ENCODE measurements at places on chromosomes 16 and 17.

GRCh38 chr17:79112471-79112870 is 37.8 kb downstream of the ENGASE start:
- DNase-seq = no peak

DNA sequence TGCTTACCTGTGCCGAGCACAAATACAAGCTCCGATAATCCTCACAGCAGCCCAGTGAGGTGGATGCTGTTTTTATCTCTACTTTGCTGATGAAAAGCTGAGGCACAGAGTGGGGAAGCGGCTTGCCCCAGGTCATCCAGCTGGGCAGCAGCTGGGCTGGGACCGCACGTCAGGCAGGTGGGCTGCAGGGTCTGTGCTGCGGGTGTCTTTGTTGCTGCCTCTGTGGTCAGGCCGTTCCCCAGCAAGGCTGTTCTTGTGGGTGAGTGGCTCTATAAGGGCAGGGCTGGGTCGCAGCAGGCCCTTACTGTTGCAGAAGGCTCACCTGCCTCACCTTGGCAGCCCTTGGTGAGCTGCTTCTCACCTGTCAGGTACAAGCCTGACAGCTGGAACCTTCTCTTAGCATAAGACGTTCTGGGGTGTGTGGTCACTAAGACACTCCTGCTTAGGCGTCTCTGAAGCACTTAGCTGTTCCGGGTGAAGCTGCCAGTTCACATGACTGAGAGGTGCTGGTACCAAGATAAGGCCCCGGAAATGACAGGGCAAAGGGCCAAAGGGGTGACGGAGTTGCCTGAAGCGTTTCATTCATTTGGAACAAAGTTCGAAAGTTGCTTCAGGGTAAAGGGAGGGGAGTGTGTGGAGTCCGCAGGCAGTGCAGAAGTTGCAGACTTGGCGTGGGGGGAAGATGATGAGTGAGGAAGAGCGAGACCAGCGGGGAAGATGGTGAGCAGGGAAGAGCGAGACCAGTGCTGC is 17.4 kb downstream of the IRF8 start:
- DNase-seq = no peak

GRCh38 chr17:74379495-74380085 is 12.3 kb downstream of the GPR142 start:
- peak; percentile 93 for DNase-seq

DNA sequence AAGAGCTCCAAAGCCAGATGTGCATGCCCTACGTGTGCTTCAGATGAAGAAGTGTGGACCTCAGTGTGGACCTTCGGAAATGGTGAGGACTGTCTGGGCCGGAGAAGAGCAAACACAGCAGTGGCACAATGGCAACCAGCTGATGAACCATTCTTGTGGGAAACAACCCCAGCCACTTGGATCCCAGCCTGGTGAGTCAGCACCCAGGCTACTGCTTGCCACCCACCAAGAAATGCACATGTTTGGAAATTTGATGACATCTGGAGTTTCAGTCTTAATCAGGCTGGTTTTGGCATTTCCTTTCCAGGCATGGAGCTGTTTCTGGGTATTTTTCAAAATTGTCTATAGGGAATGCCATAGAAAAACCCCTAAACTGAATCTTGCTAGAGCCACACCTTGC is 42.7 kb downstream of the DYNLRB2 start:
- no peak for DNase-seq

DNA sequence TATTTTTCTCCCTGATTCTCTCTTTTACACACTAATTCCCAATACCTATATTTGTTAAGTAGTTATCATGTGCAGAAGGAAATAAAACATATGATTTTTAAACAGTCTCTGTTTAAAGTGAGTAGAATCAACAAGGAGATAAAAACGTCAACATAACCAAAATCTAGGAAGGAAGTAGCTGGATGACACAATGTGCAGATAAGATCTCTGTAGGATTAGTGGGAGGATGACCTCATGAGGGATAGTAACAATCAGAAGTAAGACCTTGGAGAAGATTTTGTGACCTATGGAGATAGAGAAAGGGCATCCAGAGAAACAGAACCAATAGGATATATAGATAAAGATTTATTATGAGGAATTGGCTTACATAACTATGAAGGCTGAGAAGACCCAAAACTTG is 262.6 kb upstream of the CDH11 start:
- no peak for DNase-seq
